Uterus (tissue), 4 donors: ENCODE measurements at places on chromosomes 16 and 17.

- no peak for DNase-seq
Measured at GRCh38 chr17:81912441-81913309, 1.5 kb upstream of the PCYT2 start.

GRCh38 chr16:84455031-84455430 is 49.4 kb downstream of the MEAK7 start:
- DNase-seq, result no peak

GRCh38 chr17:546456-546855 is 168.2 kb downstream of the VPS53 start:
- DNase-seq, result no peak

DNA sequence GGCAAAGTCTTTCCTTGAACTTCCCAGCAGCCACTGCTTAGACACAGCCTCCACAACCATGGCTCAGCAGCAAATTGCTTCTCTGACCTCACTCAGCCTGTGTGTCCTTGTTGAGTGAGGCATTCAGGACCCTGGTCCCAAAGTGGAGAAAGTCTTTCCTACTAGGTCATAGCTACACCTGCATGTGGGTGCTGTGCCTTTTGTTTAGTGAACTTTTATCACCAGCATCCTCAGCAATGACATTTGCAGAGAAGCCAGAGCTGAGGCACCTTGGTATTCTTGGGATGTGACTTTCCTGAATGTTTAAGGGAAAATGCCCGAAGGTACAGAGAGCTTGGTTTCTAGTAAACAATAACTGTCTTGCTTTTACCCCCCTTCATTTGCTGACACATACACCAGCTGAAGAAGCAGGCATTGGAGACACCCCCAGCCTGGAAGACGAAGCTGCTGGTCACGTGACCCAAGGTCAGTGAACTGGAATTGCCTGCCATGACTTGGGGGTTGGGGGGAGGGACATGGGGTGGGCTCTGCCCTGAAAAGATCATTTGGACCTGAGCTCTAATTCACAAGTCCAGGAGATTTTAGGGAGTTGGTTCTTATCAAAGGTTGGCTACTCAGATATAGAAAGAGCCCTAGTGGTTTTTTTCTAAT is 20.9 kb upstream of the STH start:
- no peak for DNase-seq

GRCh38 chr16:17404941-17405689 is 65.6 kb downstream of the XYLT1 start:
- DNase-seq, result peak; percentile 68

DNA sequence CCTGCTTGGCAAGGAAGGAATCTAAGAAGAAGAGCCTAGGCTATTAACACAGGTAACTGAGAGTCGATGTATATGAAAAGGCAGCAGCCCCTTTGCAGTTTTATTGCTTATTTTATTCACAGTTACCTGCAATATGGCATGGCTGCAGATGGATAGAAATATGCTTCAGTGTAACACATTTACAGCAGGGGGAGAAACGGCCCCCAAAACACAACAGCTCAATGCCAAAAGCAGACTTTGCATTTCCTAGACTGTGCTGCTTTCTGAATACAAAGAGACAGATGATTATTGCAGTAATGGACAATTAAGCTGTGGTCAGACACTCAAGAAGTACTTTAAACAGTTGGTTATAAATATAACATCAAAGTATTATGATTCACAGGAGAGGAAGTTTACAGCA is 108.0 kb upstream of the CDH13 start:
- DNase-seq, result no peak

- no peak for DNase-seq
Measured at GRCh38 chr16:89716916-89717687, 3.6 kb downstream of the VPS9D1 start.

DNA sequence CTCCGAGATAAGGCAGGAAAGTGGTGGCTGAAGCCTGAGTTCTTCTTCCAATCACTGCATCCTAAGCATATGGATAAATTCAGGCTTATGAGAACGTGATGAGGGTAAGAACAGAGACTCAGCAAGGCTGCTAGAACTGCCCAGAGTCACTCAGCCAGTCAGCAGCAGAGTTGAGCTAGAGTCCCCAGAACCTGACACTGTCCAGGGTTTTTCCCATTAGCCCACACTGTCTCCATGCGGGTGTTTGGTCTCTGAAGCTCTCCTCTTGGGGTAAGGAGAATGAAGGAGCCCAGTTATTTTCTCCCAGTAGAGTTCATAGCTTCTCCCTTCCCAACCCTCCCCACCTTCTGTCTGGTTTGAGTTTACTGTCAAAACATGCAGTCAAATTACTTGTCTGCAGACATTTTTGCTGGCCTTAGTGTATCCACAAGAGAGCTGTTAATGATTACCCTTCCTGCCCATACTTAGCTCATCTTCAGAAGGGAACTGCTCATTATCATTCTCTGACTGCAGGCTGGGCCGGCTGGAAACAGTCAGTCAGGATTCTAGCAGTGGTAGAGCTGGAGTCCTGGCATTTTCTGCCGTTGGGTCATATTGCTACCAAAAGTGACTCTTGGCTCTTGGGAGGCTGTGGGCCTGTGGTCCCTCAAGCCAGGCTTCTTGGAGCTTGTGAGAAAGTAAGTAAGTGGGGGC is 460.0 kb downstream of the HS3ST3B1 start:
- no peak for DNase-seq

- no peak for DNase-seq
Measured at GRCh38 chr16:27499659-27500055, 50.1 kb downstream of the GTF3C1 start.

DNA sequence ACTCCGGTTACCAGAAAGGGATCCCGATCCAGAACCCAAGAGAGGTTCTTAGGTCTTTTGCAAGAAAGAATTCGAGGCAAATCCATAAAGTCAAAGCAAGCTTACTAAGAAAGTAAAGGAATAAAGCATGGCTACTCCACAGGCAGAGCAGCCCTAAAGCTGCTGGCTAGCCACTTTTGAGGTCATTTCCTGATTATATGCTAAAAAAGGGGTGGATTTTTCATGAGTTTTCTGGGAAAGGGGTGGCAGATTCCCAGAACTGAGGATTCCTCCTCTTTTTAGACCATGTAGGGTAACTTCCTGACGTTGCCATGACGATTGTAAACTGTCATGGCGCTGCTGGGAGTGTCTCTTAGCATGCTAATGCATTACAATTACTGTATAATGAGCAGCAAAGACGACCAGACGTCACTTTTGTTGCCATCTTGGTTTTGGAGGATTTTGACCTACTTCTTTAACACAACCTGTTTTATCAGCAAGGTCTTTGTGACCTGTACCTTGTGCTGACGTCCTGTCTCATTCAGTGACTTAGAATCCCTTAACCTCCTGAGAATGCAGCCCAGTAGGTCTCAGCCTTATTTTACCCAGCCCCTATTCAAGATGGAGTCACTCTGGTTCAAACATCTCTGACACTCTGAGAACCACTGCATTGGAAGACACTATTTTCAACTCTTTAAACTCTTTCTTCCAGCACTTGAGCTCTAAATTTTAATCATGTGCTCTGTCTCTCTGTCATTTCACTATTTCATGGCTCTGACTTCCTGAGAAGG is 203.6 kb upstream of the CACNG3 start:
- DNase-seq, result no peak

DNA sequence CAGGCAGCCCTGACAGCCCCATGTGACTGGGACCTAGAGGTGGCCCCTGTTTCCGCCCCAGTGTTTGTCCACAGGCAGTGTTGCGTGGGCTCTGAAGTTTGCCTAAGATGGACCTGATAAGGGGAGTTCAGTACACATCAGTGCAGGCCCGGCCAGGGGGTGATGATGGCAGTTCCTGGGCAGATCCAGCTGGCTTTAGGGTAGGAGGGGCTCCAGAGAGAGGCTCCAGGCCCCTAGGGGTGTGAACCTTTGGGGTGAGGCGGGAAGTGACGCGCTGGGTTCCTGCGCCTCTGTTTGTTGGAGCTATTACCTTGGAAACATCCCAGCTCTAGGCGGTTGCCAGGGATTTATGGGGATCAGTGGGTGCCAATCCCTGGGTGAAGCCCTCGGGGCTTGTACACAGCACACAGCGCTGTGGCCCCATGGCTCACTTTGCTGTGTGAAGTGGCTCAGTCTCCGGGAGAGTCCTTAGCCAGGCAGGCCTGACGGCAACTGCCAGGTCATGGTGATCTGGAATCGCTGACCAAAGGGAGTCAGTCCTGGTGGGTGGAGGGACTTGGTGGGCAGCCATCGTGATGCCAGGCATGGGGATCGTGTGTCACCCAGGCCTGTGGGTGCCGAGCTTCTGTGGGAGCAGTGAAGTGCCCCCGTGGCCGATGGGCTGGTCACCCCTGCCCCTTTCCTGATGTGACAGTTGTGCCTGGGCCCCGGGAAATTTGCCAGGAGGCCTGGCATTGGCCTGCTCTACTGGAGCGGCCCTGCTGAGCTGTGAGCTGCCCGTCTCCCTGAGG is 146.1 kb downstream of the SEC14L1 start:
- no peak for DNase-seq

DNA sequence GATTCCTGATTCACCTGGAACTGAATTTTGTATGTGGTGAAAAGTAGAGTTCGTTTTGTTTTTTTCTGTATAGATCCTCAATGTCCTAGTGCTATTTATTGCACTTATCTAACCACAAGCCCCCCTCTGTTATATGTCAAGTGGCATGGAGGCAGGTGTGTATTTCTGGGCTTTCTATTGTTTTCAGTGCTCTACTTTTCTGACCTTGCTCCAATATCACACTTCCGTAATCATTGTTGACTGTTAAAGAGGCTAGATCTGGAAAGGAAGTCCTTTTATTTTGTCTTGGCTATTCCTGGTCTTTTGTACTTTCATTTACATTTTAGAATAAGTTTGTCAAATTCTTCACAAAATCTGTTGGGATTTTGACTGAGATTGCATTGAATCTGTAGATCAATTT is 26.8 kb upstream of the FBXO47 start:
- no peak for DNase-seq

GRCh38 chr17:68627956-68628575 is 26.9 kb upstream of the FAM20A start:
- peak; percentile 44 for DNase-seq

- DNase-seq, result peak; percentile 66
Measured at GRCh38 chr16:1378804-1379303, 27.1 kb downstream of the GNPTG start.

DNA sequence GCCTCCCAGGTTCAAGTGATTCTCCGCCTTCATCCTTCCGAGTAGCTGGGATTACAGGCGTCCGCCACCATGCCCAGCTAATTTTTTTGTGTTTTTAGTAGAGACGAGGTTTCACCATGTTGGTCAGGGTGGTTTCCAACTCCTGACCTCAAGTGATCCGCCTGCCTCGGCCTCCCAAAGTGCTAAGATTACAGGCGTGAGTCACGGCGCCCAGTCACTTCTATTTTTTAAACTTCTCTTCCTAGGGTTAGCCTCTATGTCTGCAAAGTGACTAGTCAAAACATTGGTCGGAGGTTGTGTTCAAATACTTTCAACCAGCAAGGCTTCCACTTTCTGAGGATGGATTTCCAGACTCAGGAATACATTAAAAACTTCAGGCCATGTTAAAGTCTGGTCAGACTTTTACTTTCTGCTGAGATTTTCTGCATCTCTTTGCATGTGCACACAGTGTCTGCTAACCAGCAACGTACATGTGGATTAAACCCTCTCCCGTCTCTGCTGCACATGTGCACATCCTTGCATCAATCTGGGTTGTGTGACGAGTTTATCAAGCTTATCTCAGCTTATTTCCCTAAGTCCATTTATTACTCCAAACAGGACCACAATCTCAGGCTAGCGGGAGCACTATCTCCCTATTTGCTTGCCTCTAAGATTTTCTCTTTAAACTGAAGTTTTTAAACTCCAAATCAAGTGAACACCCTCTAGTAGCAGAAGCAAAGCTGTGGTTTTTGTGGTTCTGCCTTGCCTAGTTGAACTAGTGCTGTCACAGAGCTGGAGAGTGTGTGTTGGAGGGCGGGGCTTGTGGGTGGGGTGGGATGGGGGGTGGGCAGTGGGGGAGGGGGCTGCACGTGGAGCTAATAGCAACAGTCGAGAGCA is 525.2 kb upstream of the GOT2 start:
- DNase-seq, result no peak

DNA sequence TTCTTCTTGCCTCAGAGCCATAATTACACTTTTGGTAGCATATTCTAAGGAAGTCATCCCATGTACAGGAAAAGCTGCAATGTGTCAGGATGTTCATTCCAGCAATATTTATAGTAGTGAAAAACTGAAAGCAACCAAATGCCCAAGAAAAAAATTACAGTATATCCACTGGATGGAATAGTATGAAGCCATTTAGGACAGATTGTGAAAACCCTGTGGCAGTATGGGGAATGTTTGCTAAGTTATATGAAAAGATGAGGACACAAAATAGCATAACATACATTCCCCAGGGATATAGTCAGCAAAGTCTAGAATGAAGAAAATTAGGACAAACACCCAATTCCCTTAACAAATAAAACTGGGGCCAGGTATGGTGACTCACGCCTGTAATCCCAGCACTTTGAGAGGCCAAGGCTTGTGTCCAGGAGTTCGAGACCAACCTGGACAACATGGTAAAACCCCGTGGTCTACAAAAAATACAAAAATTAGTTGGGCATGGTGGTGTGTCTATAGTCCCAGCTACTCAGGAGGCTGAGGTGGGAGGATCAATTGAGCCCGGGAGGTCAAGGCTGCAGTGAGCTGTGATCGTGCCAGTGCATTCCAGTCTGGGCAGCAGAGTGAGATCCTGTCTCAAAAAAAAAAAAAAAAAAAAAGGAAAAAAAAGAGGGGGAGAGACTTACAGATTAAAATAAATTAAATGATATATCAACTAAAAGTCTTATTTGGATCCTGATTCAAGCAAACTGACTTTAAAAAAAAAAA is 2.3 kb downstream of the LRRC3C start:
- no peak for DNase-seq

DNA sequence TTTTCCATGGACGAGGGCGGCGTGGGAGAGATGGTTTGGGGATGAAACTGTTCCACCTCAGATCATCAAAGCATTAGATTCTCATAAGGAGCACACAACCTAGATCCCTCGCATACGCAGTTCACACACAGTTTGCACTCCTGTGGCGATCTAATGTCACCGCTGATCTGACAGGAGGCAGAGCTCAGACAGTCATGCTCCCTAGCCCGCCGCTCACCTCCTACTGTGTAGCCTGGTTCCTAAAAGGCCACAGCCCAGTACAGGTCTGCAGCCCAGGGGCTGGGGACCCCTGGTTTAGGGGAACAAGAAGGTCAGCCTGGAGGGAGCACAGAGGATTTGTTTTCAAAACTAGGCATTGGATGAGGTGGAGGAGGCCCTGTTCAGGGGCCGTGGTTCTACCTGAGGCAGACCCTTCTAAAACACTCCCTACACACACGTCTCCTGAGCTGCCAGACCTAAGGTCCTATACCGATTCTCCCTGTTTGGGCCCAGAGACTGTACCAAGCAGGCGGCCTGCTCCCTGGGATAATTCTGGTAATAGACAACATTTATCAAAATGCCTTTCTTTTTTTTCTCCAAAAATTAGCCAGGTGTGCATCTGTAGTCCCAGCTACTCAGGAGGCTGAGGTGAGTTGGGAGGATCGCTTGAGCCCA is 38.6 kb downstream of the AXIN2 start:
- no peak for DNase-seq

- DNase-seq, result no peak
Measured at GRCh38 chr17:238071-238963, 56.9 kb upstream of the DOC2B start.
